ENCODE measurements at places on chromosomes 1 and 21.
A peak's percentile ranks its signal among the peaks of the same experiment; 100 is the strongest.

GRCh38 chr1:1858382-1859086 lies 32.4 kb downstream of the GNB1 start:
- DNase-seq, result peak; percentile 24

DNA sequence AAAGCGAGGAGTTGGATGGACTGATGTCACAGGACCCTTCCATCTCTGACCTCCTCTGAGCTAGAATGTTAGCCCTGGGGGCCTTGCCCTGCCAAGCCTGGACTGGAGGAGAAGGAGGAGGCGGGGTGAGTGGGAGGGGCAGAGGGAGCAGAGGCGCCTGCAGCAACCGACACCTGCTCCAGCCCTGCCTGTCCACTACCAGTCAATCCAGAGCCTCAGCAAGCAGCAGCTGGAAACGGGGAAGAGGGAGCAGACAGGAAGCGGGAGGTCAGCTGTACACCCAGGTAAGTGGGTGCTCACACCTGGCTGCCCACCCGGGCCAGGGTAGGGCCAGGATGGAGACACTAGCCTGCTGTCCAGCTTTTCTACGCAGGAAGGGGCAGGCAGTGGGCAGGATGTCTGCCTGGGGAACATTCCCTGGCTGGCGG lies at the start of gene IGFN1:
Gene IGFN1 (plus strand): TSS at position 201 of the 428 bp plus-strand sequence. CDS start 2,470 bp downstream, outside the sequence.
- no peak for DNase-seq

GRCh38 chr1:207750631-207751305 lies 1.1 kb upstream of the CD46 start:
- DNase-seq, result no peak

GRCh38 chr1:230204842-230205241 lies 137.8 kb downstream of the GALNT2 start:
- no peak for DNase-seq

DNA sequence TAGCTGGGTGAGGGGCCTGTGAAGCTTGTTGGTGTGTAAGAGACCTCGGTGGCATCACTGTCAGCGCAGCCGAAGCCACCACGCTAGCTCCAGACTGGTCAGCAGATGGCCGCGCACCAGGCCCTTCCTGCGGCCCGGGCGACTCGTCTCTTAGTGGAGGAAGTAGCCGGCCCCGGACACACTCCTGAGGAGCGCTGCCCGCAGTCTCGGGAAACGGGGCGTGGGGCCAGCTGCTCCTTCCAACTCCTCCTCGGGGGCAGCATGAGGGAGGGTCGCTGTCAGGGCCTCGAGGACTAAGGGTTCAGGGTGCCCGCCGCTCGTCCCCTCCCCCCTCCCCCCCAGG lies 20.4 kb downstream of the H3-3A start:
- no peak for DNase-seq

- DNase-seq, result no peak
Observed at GRCh38 chr1:115432061-115432460, 94.0 kb upstream of the NGF start.

GRCh38 chr1:93746021-93746812 lies 64.6 kb upstream of the BCAR3 start:
- no peak for DNase-seq

DNA sequence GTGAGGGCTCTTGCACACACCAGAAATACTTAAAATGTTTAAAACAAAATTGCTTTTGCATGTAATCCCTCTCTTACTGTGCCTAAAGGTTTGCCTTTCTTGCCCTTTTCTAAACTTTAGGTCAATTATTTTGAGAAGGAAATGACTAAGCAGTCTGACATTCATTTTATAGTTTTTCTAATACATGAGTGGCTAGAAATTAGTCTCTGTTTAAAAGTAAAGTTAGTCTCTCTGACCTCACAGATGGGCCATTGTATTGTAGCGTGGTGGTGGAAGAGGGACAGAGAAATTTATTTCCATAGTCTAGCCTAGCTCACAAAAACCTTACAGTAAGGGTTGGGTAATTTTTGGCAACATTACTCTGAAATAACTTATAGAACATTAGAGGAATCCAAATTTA lies 3.6 kb upstream of the COL11A1 start:
- no peak for DNase-seq

DNA sequence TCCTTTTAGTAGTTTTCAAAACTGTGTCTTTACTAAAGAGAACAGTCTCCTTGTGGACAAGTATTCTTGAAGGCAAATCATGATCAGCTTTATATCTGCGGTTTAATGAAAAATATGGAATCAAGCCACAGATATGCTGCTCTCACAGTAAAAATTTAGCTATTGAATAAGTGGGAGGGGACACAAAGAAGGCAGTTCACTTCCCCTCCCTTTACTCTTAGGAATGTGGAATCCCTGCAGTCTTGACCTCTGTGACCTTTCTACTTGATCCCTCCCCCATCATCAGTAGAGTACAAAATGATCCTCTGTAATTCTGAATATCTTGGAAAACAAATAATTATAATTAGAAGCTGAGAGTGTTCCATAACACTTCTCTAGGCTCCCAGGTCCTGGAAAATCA lies 136.7 kb upstream of the HOOK1 start:
- no peak for DNase-seq

DNA sequence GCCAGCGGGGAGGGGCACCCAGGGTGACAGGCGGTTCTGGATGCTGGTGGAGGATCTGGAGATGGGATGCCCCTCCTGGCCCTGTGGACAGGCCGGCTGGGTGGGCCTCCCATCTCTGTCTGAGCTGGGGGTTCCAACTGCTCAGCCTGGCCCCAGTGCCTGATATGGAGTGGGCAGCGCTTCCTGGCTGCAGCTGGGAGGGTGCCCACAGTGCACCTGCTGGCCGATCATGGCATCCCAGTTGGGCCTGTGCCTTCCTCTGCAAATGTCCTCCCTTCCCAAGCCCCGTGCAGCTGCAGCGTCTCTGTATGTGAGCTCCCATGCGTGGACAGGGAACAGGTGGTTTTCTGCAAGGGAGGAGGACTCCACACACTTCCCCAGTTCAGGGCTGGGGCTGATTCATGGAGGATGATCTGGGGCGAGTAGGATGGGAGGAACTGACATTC lies 2.1 kb downstream of the PFKL start:
- no peak for DNase-seq

GRCh38 chr1:112317140-112317539 lies 78.9 kb upstream of the CTTNBP2NL start:
- DNase-seq, result no peak

DNA sequence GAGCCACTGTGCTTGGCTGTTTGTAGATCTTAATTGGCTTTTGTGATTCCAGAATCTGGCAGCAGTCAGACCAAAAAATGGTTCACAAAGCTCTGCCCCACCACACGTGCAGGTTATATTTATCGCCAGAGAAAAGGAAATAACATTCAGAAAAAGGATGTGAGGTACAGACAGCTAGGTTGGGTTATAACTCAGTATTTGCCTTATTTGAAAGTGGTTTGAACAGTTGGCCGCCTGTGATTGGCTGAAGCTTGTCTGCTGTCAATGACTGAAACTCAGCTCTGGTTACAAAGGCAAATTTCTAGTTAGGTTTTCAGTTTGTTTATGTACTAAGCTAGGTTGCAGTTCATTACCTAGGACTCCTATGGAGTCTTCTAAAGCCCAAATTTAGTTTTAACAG lies 9.6 kb downstream of the SH3BGR start:
- DNase-seq, result no peak

DNA sequence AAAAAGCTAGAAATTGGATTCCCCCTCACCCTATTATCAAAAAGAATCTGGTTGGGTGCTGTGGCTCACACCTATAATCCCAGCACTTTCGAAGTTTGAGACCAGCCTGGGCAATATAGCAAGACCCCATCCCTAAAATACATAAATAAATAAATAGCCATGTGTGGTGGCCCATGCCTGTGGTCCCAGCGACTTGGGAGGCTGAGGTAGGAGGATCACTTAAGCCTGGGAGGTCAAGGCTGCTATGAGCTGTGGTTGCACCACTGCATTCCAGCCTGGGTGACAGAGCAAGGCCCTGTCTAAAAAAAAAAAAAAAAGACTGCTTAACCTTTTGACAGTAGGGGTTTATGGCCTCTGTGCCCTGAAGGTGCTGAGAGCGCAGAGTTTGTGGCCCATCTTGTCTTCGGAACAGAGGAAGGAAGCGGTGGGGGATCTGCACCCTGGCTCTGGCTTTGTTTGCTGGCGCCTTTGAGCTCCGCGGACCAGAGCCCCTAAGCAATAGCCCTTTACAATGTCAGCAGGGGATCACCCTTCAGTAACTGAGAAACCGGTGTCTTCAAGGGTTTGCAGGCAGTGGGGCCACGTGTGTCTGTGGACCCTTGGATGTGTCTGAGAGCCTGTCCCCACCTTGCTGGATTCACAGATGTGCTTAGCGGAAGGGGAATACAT lies 22.1 kb downstream of the SLC2A7 start:
- DNase-seq, result no peak

DNA sequence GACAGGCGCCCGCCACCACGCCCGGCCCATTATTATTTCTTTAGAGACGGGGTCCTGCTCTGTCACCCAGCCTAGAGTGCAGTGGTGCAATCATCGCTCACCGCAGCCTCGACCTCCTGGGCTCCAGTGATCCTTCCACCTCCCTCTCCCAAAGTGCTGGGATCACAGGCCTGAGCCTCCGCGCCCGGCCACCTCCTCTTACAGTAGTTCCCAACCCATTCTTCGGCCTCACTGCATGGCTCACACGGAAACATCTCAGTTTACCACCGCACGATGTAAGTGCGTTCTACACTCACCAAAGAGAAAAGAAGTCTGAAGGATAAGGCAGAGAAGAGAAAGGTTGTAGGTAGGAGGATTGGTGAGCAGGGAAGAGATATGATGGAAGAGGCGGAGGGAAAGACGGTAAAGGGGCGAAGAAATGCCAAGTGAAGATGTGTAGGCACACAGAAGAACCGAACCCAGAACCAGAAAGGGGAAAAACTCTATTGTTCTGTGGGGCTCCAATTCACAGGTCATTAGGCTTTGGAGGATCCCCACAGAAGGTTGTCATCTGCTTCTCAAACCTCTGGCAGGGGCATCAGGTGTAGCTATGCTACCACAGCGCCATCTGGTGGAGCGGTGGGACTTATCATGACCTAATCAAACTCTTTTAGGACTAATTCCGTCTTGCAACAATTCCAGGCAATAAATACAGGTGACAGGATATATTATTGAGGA lies 504.2 kb downstream of the SMYD3 start:
- DNase-seq, result peak; percentile 76

DNA sequence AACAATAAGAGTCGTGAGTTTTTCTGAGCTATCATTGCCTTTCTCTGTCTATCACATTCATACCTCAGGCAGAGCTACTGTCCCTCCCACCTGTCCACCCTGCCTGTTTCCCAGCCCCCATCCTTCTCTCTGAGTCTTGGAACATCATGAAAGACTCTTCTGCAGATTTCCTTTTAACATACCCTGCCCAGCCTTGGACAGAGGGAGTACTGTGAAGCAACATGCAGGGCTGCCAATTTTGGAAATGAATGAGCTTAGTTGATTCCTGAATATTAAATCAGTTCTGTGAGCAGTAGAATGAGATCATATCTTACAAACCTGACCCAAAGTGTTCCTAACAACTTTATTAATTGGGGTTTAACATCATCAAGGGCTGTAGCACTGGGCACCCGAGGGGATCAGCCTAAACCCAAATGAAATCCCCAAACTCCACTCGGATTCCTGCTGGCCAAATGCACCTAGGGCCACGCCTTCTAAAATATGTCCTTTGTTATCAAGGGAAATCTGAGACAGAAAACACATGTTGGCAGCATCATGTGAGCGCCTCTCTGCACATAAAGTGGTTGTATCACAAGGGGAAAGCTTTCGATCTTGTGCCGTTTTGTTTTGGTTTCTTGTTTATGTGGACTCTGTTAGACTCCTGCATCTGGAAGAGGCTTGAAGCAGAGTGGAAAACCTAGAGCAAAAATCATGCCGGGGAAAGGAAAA lies 357.6 kb downstream of the KIF26B start:
- no peak for DNase-seq

DNA sequence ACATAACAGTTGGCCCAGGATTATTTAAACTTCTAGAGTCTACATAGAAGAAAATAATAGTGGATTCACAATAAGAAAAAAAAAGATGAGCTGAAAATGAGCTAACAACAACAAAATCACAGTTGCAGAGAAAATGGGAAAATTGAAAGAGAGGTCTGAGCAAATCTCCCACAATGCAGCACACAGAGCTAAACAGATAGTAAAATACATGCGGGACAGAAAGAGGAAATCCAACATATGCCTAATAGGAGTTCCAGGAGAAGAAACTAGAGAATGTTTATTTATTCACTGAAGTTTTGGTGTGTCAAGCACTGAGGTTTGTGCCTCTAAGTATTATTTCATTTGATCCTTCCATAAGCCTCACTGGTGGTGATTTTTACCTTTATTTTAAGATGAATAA lies 45.5 kb upstream of the CACHD1 start:
- no peak for DNase-seq

DNA sequence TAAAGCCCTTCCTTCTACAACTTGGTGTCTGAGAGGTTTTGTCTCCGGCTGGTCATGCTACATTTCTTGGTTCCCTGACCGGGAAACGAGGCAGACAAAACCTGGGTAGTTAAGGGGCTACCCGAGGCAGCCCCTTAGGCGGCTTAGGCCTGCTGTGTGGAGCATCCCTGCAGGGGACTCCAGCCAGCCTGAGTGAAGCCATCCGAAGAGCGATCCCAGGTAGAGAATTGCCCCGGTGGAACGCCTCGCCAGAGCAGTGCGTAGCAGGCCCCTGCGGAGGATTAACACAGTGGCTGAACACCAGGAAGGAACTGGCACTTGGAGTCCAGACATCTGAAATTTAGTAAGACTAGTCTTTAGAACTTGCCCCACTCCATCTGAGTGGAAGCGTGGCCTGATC lies 21.2 kb upstream of the MYOCOS start:
- no peak for DNase-seq

GRCh38 chr1:192263436-192263835 lies 53.4 kb upstream of the RGS21 start:
- no peak for DNase-seq

- DNase-seq, result no peak
Observed at GRCh38 chr1:167438171-167439138, 79.9 kb downstream of the CD247 start.

DNA sequence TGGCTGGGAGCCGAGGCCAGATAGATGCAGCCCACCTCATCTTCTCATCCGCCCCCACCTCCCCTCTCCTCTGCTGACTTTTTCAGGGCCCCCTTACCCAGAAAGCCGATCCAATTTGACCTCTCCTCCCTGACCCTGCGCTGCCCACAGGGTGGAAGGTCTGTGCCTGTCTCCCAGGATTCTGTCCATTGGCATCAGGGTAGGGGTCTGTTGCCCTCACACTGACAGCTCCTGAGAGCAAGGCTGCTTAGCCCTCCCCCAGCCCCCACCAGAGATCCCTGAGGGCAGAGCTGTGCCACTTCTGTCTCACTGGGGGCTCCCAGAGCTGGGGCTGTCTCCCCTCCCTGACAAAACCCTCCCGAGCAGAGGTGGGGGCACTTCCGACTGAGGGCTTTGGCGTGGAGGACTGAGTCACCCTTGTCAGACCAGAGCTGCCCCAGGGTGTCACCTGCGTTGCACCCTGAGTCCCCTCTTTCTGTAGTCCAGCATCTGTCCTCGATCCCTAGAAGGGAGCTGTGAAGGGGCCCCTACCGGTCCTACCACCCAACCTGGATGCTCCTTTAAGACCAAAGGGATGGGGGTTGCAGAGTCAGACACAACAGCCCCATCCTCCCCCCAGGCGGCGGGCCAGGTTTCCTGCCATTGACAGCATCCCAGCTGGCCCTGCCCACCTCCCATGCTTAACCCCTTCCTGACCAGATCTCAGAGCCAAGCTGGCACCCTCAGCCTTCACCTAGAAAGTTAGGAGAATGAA lies 2.4 kb upstream of the FAM110D start:
- no peak for DNase-seq

- DNase-seq, result no peak
Observed at GRCh38 chr1:20361401-20361800, 70.7 kb downstream of the VWA5B1 start.

- no peak for DNase-seq
Observed at GRCh38 chr1:239478069-239478468, 91.7 kb downstream of the CHRM3 start.

Data from T follicular helper cell (primary cell).